ENCODE measurements at places on chromosomes 12 and 14. TPM values are rescaled to one million over a fixed set of nuclear protein-coding genes. Genes with fewer than 3 reads are reported as not detected.

- no peak for DNase-seq
These were observed 3.3 kb downstream of the KRT18 start for GRCh38 chr12:52952076-52952801.

DNA sequence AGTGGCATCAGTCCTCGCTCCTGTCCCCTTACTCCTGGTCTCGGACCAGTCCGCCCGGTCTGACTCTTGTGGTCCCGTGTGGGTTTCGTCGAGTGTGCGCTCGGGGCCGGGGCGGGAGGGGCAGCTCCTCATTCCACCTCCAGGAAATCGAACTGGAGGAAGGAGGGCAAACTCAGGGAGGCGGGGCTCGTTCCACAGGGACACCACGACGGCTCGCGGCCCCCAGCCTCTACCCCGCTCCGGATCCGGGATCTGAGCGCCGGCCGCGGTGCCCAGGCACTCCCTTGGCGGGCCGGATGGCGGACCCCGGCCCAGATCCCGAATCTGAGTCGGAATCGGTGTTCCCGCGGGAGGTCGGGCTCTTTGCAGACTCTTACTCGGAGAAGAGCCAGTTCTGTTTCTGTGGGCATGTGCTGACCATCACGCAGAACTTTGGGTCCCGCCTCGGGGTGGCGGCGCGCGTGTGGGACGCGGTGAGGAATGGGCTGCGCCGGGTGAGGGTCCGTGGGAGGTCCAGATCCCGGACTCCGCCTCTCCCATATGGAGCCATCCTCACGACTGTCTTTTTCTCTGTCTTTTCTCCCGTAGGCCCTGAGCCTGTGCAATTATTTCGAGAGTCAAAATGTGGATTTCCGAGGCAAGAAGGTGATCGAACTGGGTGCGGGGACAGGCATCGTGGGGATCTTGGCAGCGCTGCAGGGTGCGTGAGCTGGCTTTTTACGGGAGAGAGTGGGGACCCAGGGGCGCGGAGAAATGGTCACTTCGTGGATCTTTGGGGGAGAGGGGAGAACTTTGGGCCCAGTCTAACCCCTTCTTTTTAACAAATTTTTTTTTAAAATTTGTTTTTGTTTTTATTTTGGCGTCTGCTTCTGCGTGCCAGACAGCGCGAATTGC lies at the start of gene EEF1AKMT3:
Gene EEF1AKMT3, plus strand, starts transcription at position 186 of the 894 bp plus-strand sequence. Its CDS starts 111 bp downstream, at position 297.
- DNase-seq: no peak

- no peak for DNase-seq
These were observed 7.3 kb upstream of the TMEM119 start for GRCh38 chr12:108605000-108605689.

The KRT73 gene
- not detected for total RNA-seq

The NELL2 gene
- 1.1 TPM for total RNA-seq

- no peak for DNase-seq
These were observed 291.8 kb downstream of the ETNK1 start for GRCh38 chr12:22916815-22917214.

The DUSP16 gene
- total RNA-seq: 13.4 TPM

DNA sequence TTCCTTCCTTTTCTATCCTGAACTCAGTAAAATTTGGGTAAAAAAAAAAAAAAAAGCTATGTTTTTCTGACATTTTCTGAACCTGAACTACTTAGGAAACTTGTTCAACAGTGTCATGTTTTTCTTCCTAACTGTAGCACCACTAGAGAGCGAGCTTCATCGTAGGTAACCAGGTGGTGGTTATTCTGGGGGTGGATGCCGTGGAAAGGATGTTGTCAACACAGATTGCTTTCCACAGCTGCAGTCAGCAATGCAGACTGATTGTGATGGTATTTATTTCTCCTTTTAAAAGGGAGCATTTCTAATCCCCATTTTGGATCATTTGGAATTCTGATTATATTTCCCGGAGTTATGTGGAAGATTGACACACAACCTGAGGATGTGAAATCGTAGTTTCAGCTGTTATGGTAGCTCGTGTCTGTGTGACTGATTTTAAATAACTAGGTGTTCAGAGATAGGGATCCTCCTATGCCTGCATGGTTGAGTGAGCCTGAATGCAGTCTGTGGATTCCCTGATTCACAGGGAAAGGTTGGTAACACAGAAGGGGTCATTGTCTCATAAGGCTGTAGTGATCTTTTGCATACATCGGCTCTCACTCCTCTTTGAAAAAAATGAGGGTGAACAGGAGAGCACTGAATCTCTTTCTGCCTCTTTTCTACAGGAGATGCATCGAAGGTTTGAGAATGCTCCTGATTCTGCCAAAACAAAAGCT lies 113.2 kb downstream of the ERC1 start:
- no peak for DNase-seq

The GRIP1 gene
- total RNA-seq: not detected

DNA sequence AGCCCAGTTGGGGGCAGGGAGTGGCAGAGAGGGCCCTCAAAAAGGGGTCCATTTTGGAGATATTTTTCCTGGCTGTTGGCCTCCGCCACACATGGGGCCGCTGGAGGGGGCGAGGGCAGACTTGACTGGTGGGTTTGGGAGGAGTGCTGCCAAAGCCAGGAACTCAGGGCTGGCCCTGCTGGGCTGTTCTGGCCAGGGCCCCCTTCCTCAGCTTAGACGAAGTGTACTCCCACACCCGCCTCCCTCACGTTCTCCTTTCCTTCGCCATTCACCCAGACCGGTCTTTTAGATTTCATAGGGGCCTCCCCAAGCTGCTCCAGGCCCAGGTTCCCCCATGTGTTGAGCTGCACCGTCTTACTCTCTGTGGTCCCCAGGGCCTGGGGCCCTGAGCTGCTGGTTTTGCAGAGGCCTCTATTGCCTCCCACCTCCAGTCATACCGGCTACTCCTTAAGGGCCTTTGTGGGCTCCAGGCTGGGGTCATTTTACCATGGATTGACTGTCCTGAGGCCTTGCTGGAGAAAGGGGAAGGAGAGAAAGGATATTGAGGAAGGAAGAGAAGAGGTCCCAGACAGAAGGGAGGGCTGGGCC lies 1.3 kb downstream of the KRT7 start:
- no peak for DNase-seq

The DGLUCY gene
- total RNA-seq: 67.0 TPM
